Dorsolateral prefrontal cortex (tissue), 122 donors: ENCODE measurements at places on chromosomes 1 and 21.

DNA sequence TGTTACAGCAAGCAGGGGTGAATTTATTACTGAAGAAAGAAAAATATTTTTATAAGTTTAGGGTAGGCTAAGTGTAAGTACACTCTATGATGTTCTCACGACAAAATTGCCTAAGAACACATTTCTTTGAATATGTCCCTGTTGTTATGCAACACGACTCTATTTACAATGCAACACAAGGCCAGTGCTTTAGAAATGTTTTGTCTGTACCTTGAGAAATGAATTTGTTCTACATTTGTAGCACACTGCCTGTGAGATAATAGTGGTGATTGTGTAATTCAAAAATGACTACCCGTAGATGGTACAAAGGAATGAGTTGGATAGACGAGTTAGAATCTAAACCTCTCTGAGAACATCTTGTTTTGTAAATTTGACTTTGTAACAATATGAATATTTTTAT lies 63.7 kb upstream of the IGSF5 start:
- DNase-seq, result no peak

GRCh38 chr1:1168451-1169411 lies 4.9 kb upstream of the TTLL10 start:
- no peak for DNase-seq

DNA sequence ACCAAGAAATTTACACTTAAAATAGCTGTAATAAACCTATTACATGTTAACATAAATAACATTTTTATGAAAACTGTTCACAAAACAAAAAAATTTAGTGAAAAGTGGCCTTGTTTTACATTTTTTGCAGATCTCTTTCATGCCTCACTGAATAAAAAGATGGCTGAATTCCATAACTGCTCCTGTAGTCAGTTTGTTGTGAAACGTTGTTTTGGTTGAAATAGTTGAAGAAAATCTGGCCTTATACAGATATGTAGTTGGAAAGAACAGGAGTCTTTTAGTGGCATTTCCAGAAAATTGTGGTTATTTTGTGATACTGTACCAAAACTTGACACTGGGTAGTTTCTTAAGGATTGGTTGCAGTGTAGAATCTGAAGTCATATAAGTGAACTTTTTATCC lies 18.1 kb downstream of the ITSN1 start:
- no peak for DNase-seq

GRCh38 chr1:167708940-167709389 lies 12.8 kb upstream of the MPZL1 start:
- no peak for DNase-seq

DNA sequence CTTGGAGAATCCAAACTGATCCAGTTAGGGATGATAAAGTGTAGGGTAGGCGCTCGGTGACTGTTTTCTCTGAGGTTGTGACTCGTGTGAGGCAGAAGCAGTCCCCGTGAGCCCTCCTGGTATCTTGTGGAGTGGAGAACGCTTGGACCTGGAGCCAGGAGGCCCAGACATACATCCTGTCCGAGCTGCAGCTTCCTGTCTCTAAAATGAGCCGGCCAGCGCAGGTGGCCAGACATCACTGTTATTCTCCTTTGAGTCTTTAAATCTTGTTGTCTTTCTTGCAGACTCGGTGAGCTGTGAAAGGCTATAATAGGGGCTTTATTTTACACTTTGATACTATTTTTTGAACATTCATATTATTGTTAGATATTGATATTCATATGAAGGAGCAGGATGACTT lies 12.3 kb downstream of the PCSK9 start:
- DNase-seq, result no peak

DNA sequence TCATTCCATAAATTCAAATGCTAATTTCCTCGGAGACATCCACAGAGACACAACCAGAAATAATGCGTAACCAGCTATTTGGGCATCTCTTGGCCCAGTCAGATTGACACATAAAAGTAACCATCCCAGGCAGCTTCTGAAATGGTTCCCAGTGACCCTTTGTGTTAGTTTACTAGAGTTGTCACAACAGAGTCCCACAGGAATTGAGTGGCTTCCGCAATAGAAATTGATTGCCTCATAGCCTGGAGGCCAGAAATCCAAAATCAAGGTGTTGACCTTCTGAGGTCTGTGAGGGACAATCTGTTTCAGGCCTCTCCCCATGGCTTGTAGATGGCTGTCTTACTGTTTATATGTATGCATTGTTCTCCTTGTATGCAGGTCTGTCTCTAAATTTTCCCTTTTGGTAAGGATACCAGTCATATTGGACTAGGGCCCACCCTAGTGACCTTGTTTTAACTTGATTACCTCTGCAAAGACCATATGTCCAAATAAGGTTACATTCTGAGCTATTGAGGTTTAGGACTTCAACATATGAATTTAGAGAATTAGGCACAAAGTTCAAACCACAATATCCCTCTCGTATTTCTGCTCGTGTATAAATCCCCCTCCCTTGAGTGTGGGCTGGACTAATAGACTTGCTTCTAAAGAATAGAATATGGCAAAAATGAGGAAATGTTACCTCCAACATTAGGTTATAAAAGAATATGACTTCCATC lies 78.2 kb upstream of the FGGY start:
- DNase-seq, result no peak

- no peak for DNase-seq
These were observed 245.3 kb downstream of the SETD4 start for GRCh38 chr21:35814858-35815619.

GRCh38 chr1:48181669-48182367 lies 40.7 kb upstream of the SLC5A9 start:
- no peak for DNase-seq

DNA sequence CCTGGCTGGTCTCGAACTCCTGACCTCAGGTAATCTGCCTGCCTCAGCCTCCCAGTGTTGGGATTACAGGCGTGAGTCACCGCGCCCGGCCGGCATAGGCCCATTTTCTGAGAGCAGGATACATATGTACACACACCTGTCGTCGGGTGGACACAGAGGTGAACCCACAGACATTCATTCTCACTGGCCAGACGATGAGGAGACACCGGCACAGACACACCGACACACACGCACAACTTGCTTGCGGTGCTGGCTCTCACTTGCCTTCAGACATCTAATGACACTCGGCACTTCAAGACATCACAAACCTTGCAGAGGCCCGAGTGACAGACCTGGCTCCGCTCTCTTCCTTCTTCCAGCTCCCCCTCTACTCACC lies 579 bp downstream of the PTCH2 start:
- DNase-seq, result no peak

DNA sequence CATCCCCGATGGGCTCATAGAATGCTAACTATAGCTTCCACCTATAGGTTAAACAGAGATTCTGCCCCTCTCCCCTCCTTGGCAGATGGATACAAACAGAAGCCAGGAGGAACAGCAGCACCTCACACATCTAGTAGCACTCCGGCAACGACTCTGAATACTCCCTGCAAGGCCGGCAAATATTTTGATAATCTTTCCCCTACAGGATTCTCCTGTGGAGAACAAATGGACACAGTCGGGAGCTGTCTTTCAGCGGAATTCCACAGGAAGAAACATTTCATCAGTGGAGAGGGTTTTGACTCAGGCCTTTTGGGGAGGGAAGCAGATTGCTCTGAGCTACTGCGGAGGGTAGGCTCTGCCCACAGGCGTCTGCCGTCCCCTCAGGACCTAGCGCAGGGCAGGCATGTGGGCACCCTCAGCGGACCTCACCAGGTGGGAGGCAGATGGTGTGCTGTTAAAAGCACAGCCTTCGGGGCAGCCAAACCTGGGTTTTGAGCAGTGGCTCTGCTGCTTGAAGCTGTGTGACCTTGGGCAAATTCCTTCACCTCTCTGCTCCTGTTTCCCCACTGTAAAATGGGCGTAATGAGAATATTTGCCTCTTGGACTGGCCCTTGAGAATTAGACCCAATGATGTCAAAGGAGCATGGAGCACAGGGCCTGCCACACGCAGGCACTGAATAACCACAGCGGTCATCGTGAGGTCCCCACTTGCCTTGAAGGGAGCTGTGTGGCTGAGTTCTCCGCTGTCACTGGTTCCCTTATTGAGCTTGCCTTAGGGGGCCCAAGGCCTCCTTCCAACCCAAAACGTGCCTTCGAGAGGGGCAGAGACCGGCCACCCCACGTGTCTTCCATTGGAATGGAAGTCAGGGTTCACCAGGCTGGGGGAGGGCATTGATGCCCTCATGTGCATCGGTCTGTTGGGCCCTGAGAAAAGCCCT lies 19.2 kb upstream of the BCAR3 start:
- DNase-seq, result no peak

DNA sequence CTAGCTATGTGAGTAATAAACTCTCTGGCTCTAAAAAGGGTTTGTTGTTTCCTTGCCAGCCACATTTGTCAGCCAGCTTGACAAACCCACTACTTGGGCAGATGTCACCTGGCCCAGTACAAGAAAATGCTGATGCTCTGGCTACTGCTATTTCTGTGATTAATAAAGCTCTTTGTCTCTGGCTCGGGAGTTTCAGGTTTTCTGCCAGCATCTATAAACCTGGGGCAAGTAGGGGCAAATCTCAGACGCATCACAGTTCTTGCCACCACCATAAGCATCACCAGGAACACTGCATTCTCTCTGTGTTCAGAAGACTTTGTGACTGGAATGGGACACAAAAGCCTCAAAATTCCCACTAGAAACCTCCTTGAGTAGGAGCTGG lies 2.5 kb downstream of the ITLN2 start:
- no peak for DNase-seq

GRCh38 chr1:117416546-117417125 lies 49.4 kb downstream of the MAN1A2 start:
- no peak for DNase-seq

- DNase-seq, result no peak
These were observed 18.6 kb upstream of the ADGRB2 start for GRCh38 chr1:31782421-31783410.

DNA sequence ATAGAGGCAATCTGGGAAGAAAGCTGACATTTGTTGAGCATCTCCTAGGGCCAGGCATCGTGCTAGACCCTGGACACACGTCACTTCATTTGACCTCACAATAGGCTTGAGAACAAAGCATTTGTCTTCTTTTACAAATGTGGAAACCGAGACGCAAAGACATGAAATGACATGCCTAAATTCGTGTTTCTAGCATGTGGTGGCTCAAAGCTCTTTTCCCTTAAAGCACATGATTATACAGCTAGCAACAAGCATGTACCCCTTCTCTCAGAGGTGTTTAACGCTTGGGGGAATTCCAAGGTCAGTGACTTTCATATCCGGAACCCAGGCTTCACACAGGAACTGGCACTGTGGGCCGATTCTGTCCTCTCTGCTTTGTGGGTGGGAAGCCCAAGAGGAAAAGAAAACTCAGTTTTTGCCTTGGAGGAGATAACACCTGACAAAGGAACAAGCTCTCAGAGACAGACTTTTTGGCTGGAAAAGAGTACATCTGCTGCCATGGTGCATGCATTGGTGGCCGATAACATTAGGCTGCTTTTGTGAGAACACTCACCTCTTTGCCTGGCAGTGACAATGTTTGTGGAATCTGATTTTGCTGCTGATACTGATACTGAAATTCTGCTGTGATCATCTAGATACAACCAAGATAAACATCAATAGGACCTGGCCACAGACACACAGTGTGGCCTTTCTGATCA lies 15.4 kb upstream of the CD2 start:
- DNase-seq, result no peak

DNA sequence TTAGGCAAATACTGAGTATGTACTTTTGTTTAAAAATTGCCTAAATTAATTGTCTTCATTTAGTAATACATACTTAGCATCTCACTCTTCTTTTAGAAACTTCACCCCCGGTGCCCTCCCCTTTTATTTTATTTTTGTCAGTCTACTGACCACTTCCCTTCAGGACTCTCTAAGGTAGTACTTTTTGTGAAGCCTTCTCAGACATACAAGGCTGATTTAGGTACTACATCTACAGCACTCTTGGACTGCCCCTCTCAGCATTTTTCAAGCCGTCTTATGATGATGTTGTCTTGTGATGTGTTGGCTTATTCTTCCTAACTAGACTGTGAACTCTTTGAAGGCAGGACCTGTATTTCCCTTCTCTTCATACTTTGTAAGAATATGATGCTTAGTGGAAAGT lies 24.7 kb downstream of the RPS6KC1 start:
- DNase-seq, result no peak

- DNase-seq, result peak; percentile 74
These were observed 4.5 kb downstream of the TTC24 start for GRCh38 chr1:156583821-156584622.

- no peak for DNase-seq
These were observed 324.3 kb downstream of the TGFB2 start for GRCh38 chr1:218669431-218669830.

DNA sequence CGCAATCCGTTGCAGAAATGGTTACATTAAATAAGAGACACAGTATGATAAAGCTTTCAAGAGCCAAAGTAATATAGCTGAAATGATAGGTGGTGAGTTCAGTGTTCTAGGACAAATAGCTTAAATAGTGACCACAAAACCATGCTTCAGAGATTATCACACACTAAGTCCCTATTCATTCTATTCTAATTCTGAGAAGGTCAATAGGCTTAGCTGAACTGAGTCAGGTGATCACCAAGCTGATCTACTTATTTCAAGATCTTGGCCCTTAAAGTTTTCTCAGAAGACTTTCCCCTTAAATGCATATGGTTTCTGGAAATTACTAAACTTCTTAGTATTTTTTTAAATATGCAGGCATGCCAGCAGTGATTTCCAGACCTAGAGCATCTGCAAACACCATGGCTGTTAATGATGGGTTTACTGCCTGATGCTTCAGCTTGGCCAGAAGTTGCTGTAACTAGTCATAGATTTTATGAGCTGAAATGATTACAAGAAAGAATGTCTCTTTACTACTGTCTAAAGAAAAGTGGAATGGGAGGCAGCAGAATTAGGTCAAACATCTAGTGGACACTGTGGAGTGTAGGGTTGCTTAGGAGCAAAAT lies 242.9 kb downstream of the ST6GALNAC3 start:
- no peak for DNase-seq

DNA sequence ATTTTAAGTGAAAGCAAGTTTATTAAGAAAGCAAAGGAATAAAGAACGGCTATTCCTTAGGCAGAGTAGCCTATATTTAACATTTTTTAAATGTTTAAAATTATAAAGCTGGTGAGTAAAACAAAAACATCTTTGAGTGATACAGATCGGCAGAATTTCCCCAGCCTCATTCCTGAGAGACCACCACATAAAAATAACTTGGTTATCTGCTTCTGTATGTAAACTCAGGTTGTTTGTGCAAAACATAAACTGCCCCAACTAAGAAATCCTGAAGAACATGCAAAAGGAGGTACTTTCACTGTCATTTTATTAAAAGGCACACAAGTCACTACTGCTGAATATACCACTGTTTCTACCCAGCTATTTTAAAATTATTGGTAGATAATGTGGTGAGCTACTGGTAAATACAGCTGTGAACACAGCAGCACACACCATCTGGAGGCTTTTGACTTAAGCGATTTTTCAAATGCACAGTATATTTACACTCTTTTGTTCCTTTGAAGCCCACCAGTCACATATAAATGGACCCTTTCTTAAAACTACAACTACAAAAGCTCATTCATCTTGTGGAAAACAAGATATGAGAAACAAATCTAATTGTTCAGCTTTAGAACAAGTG lies 119.3 kb downstream of the RERE start:
- DNase-seq, result no peak

DNA sequence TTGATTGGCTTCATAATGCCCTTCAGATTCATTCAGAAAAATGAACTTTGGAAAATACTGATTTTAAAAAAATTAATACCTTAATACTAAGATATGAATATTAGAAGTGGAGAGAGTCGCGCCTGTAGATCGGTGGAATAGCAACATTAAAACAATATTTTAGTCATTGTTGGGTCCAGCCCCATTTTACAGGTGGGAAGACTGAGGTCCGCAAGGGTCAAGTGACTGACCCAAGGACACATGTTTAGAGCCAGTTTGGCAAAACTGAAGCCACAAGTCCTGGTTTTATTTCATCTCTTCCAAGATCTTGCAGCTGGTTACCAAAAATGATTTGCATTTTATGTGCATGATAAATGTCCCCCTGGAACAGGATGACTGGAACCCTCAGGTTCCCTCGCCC lies 113.6 kb upstream of the TMEM51 start:
- DNase-seq, result no peak
